Activated naive CD8-positive, alpha-beta T cell treated with anti-CD3 and anti-CD28 coated beads for 36 hours (primary cell): ENCODE measurements at places on chromosomes 2 and 18. TPM values are rescaled to one million over a fixed set of nuclear protein-coding genes. Genes with fewer than 3 reads are reported as not detected.

DNA sequence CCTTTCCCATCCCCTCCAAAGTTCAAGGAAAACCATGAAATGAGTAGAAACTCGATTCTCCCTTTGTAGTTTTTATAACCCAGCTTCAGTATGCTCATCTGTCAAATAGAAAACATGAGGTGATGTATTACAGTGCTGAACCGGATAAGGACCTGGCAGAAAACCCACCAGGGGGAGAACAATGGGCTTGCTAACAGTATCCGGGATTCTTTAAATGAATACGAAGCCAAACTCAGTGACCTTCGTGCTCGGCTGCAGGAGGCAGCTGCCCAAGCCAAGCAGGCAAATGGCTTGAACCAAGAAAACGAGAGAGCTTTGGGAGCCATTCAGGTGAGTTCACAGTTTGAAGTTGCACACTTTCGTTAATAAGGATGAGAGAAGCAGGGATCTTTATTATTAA is 113.6 kb upstream of the TTC39C start:
- H3K4me1 ChIP-seq = peaks cover 6% of the 10 kb centered on the region
- no peaks in the 10 kb centered on the region for H3K36me3 ChIP-seq
- no peak for DNase-seq
- no peak overlapping the region for H3K27ac ChIP-seq
- H3K4me3 ChIP-seq = no peak overlapping the region

DNA sequence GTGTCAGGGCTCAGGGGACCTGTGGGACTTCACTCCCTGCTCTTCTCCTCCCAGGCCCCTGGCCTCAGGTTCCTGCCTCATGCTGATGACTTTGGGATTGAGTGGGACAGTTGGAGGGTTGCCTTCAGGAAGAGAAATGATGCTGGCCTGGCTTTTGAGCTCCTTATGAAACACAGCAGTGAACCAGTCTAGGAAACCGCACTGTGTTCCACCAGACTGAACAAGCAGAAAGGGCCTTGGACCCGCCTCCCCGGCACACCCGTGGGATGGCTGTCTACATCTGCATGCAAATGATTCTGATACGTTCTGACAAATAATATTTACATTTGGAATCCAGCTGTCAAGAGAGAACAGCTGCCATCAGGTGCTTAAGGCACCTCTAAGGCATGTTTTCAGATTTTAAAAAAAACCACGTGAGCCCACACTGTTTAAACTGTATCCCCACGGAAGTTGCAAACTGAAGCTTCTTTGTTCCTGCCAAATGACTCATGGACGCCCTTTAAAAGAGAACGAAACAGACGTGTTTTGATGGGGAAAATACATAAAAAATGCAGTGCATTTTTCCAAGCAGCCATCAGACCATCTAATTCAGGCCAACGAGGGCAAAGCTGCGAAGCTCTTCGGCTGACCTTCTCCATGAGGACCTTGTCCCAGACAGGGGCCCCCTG is 27.6 kb upstream of the ASAP2 start:
- H3K27ac ChIP-seq = no peak overlapping the region
- H3K36me3 ChIP-seq = no peaks in the 10 kb centered on the region
- DNase-seq = no peak
- no peak overlapping the region for H3K4me3 ChIP-seq
- H3K27me3 ChIP-seq = peaks cover 28% of the 10 kb centered on the region

DNA sequence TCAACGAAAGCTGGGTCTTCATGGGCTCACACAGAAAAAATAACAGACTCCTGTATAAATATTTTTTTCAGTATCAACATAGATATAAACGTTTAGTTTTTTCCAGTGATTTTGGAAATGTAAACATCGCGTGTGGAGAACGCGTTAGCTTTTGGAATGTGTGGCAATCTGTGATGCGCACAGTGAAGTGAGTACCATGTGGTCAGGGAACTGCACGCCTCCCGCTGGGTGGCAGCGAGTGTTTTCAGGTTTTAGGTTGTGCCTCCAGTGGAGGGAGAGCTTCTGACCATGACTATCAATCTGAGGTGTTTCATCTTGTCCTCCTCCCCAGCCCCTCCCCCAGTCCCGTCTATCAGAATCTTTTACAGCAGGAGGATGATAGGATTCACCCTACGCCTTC is 127.8 kb downstream of the ARHGAP28 start:
- no peaks in the 10 kb centered on the region for H3K27me3 ChIP-seq
- H3K4me3 ChIP-seq = no peak overlapping the region
- H3K4me1 ChIP-seq = no peaks in the 10 kb centered on the region
- DNase-seq = no peak
- H3K36me3 ChIP-seq = no peaks in the 10 kb centered on the region

DNA sequence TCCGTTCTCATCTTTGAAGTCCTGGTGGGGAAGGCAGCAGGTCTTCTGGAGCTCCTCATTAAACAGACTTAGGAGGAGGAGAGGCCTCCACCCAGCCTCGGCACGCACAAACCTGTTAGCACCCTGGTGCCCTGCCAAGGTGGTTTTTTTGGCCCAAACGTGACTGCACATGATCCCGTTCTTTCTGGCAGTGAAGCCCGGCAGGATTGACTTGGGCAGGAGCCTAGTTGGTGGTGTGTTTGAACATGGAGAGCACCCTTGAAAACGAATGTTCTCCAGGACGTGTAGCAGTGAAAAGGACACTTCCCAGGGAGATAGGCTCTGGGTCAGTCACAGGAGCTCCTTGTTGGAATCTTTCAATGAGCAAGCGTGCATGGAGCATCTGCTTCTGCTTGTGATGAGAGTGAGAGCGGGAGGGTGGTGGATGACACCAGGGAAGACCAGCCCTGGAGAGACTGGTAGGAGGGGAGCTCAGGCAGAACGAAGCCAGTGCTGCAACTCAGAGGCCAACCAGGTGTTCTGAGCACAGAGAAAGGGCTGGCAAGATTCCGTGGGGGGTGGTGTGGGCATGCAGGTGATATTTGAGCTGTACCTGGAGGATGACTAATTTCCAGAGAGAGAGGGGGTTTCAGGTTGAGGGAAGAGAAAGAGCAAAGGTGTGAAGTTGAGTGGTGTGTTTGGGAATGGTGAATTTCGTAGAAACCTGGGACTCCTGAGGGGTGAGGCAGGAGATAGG is 73.8 kb downstream of the TANC1 start:
- DNase-seq = no peak
- H3K36me3 ChIP-seq = no peaks in the 10 kb centered on the region
- H3K27ac ChIP-seq = no peak overlapping the region
- peaks cover 3% of the 10 kb centered on the region for H3K27me3 ChIP-seq
- H3K4me3 ChIP-seq = no peak overlapping the region
- no peaks in the 10 kb centered on the region for H3K4me1 ChIP-seq

The DSG4 gene
- total RNA-seq = not detected

The KCNK3 gene
- total RNA-seq = not detected

The CCDC148 gene
- not detected for total RNA-seq

The DSG2 gene
- 0.70 TPM for total RNA-seq
